ENCODE measurements at places on chromosomes 2 and 18. TPM values are rescaled to one million over a fixed set of nuclear protein-coding genes. Genes with fewer than 3 reads are reported as not detected.
A peak's percentile ranks its signal among the peaks of the same experiment; 100 is the strongest.

SERPINB12 gene
- total RNA-seq = not detected

MOGAT1 gene
- total RNA-seq = not detected

RAMP1 gene
- total RNA-seq = not detected

CGREF1 gene
- total RNA-seq = not detected

CROCC2 gene
- total RNA-seq = not detected

GRCh38 chr2:177164131-177164530, 48.5 kb upstream of the HNRNPA3 start:
- H3K4me3 ChIP-seq = no peak overlapping the region
- no peak for DNase-seq
- peaks cover 25% of the 10 kb centered on the region for H3K4me1 ChIP-seq
- H3K27ac ChIP-seq = no peak overlapping the region
- H3K36me3 ChIP-seq = no peaks in the 10 kb centered on the region
- H3K27me3 ChIP-seq = no peaks in the 10 kb centered on the region

GRCh38 chr2:120439637-120440384, 93.9 kb downstream of the INHBB start:
- H3K4me1 ChIP-seq = peaks cover 4% of the 10 kb centered on the region
- H3K4me3 ChIP-seq = no peak overlapping the region
- no peaks in the 10 kb centered on the region for H3K27me3 ChIP-seq
- no peak overlapping the region for H3K27ac ChIP-seq

- H3K4me1 ChIP-seq = peaks cover 7% of the 10 kb centered on the region
- H3K27me3 ChIP-seq = peaks cover 4% of the 10 kb centered on the region
- H3K36me3 ChIP-seq = no peaks in the 10 kb centered on the region
- H3K27ac ChIP-seq = no peak overlapping the region
- H3K4me3 ChIP-seq = no peak overlapping the region
Observed at GRCh38 chr2:232875256-232876121, 5.4 kb downstream of the SNORC start.

DNA sequence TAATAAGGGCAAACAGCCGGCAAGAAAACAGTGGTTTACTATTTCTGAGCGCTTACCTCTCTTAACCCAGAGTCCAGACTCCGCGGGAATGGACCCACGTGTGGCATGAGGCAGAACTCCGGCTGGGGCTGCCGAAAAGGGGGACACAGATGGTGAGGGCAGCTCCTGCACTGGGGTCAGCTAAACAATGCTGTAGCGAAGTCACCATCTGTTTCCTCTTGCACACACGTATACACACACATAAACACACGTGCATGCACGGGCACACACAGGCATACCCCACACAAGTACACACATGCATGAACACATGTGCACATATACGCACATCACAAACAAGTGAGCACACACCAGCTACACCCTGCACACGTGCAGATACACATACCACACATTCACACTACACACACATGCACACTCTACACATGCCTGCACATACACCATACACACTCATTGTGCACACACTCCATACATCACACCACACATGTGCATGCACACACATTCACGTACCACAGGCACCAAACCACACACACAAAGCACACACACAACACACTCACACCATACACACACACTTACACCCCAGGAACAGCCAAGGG, 105.9 kb upstream of the ID2 start:
- H3K27ac ChIP-seq = no peak overlapping the region
- no peak overlapping the region for H3K4me3 ChIP-seq
- H3K36me3 ChIP-seq = no peaks in the 10 kb centered on the region
- H3K4me1 ChIP-seq = peaks cover 27% of the 10 kb centered on the region

DNA sequence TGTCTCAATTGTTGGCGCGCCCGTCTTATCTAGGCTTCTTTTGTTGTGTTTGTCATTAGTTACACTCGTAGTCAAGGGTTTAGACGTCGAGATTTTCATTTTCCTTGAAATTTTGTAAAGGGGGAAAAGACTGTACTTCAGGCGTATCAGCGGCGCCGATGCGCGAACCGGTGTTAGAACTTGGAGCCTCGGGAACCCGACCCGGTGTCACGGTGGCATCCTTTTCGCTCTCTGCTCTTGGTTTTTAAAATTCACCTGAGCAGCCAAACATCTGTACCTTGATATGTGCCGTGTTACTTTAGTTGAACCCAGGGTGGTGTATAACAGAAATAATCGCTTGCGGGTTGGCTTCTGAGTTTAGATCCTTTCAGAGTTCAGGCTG, 643 bp downstream of the RMC1 start:
- H3K27me3 ChIP-seq = no peaks in the 10 kb centered on the region
- peaks cover 44% of the 10 kb centered on the region for H3K4me1 ChIP-seq
- peak overlapping the region; percentile 82 for H3K27ac ChIP-seq
- peak overlapping the region; percentile 85 for H3K4me3 ChIP-seq

DNA sequence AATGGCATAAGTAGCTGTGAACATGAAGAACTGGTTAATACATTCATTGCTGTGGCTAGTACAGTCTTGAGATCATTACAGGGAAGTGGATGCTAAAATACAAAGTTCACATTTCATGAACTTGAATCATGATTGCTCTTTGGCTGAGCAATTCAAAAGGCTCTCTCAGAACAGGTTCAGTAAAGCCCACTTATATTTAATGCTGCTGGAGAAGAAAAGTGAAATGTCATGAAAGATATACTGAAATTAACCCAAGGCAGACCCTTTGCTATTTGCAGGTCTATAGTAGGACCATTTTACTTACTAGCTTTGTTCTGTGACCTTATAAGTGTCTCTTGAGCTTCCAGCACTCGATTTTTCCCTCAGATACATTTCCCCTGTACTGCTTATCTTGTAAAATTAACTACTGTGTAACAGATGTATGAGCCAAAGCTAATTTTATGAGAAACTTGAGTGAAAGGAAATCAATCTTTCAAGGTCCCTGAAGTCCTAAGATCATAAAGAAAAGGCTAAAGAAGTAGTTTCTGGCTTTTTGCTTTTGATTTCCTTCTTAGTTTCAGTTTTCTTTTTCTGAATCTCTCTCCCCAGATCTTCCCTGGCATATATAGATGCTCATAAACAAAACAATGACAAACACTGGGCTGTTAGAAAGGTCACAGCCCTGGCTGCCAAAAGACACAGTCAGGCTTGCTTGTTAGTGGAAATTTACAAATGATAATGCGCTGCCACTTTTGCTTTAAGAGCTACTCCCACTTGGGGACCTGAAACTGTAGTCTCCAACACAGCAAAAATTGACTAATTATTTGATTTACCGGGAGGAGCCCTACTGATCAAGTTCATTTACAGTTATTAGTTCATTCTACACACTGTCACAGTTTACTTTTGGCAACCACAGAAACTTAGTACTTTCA, 132.7 kb upstream of the XPO1 start:
- H3K27me3 ChIP-seq = no peaks in the 10 kb centered on the region
- H3K36me3 ChIP-seq = no peaks in the 10 kb centered on the region
- H3K27ac ChIP-seq = peak overlapping the region; percentile 31
- peaks cover 15% of the 10 kb centered on the region for H3K4me1 ChIP-seq
- DNase-seq = peak; percentile 6
- peak overlapping the region; percentile 11 for H3K4me3 ChIP-seq

- H3K36me3 ChIP-seq = no peaks in the 10 kb centered on the region
- no peak for DNase-seq
- H3K27ac ChIP-seq = peak overlapping the region; percentile 91
Observed at GRCh38 chr2:69437751-69438154, 518 bp upstream of the NFU1 start.

- H3K27ac ChIP-seq = no peak overlapping the region
- no peaks in the 10 kb centered on the region for H3K27me3 ChIP-seq
- H3K4me3 ChIP-seq = no peak overlapping the region
- no peaks in the 10 kb centered on the region for H3K36me3 ChIP-seq
Observed at GRCh38 chr18:24319757-24320156, 77.9 kb downstream of the OSBPL1A start.

DNA sequence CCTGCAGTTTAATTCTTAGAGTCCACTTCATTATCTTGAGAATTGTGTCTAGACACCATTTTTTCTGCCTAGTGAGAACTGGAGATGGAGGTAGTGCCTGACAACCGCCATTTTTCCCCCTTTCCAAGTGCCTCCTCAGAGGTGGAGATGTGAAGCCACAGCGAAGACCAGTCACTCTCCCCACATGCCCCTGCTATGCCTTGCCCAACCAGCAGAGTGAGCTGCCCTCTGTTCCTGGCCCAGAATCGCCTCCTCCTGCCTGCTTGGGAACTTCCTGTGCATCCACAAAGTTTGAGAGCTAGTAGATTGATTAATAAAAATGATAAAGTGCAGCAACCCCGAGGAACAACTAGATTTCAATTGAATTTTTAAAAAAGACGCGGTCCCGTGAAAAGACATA, 123.3 kb downstream of the CLIP4 start:
- H3K36me3 ChIP-seq = no peaks in the 10 kb centered on the region
- H3K4me3 ChIP-seq = no peak overlapping the region
- no peaks in the 10 kb centered on the region for H3K4me1 ChIP-seq
- DNase-seq = no peak
- no peaks in the 10 kb centered on the region for H3K27me3 ChIP-seq

- no peak overlapping the region for H3K4me3 ChIP-seq
- DNase-seq = peak; percentile 90
- H3K4me1 ChIP-seq = peaks cover 29% of the 10 kb centered on the region
- peak overlapping the region; percentile 38 for H3K27ac ChIP-seq
- no peaks in the 10 kb centered on the region for H3K27me3 ChIP-seq
Observed at GRCh38 chr2:37389989-37390765, 45.7 kb downstream of the QPCT start.

DNA sequence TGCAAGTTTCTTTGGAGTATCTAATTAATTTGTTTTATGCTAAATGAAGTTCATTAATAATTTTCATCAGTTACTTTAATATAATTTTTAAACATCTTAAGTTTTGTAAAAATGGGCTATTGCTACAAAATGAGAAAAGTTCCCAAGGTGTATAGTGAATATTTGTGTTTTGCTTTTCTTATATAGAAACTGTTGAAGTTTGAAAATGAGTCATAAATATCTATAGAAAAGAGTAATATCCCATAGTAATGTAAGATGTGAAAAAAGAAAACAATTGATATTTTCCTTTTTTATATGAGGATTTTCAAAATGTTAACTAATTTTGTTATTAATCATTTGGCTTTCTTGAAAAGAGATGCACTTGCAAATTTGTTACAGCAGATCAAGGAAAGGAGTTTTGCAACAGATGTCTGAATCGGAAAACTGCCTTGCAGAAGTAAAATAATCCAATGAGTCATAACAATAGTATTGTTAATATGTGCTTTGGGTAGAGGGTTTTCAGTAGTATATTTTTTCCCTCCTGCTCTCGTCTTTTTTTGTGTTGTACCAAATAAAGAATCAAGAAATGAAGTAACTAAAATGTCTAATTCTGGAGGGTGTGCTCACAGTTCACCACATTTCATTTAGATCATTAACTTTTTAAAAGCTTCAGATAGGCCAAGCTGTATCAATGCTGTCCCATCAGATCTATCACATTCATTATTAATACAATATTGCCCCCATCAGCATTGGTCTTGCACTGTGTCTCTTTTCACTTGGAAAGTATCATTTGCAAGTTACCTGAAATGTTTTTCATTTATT, 15.5 kb downstream of the DUSP19 start:
- H3K27ac ChIP-seq = no peak overlapping the region
- no peak for DNase-seq
- no peaks in the 10 kb centered on the region for H3K4me1 ChIP-seq
- H3K4me3 ChIP-seq = no peak overlapping the region

DNA sequence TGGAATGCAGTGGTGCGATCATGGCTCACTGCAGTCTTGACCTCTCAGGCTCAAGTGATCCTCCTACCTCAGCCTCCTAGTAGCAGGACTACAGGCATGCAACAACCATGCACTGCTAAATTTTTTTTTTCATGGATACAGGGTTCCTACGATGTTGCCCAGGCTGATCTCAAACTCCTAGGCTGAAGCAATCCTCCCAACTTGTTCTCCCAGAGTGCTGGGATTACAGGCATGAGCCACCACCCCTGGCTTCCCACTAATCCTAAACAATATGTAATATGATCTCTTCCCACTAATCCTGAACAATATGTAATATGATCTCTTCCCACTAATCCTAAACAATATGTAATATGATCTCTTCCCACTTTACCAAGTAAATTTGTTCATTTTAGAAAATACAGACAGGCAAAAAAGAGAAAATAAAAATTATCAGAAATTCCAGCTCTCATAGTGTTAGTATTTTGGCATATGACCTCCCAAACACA, 33.7 kb upstream of the C18orf32 start:
- no peaks in the 10 kb centered on the region for H3K36me3 ChIP-seq
- H3K4me1 ChIP-seq = no peaks in the 10 kb centered on the region
- no peak overlapping the region for H3K4me3 ChIP-seq
- no peak overlapping the region for H3K27ac ChIP-seq
- H3K27me3 ChIP-seq = no peaks in the 10 kb centered on the region
- no peak for DNase-seq

DNA sequence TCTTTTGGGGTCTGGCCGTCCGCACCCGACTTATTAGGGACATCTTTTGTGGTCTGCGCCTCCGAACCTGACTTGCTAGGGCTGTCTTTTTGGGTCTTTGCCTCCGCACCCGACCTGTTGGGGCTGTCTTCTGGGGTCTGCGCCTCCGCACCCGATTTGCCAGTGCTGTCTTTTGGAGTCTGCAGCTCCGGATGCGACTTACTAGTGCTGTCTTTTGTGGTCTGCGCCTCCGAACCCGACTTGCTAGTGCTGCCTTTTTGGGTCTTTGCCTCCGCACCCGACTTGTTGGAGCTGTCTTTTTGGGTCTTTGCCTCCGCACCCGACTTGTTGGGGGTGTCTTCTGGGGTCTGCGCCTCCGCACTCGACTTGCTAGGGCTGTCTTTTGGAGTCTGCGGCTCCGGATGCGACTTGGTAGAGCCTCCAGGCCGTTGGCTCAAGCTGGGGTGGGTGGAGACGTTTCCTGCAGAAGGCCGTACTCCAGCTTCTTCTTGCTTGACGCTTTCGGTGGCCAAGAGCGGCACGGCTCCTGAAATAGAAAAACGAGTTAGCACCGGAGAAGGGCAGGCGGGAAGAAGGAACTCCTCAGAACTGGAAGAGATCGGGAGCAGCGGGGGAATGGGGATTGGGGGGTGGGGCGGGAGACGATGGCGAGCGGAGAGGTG, 498 bp downstream of the TGOLN2 start:
- peaks cover 26% of the 10 kb centered on the region for H3K36me3 ChIP-seq
- peak overlapping the region; percentile 99 for H3K4me3 ChIP-seq
- DNase-seq = peak; percentile 66
- peak overlapping the region; percentile 98 for H3K27ac ChIP-seq
- H3K4me1 ChIP-seq = peaks cover 51% of the 10 kb centered on the region
- no peaks in the 10 kb centered on the region for H3K27me3 ChIP-seq

DNA sequence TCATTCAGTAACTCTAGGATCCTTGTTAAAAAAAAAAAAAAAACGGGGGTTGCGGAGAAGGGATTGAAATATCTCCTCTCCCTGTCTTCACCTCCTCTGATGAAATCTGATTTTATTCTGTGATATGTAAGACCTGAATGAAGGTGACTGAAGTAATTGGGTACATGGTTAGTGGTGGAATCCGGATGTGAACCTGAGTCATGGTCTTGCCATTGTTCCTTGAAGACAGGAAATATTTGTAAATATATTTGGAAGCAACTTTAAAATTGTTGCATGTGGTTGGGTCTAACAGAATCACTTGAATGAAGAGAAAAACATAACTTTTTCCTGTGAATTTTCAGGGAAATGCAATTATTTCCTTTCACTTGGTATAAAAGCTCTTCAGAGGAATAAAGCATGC, 3.0 kb upstream of the IL1A start:
- no peak overlapping the region for H3K4me3 ChIP-seq
- no peaks in the 10 kb centered on the region for H3K36me3 ChIP-seq
- H3K4me1 ChIP-seq = no peaks in the 10 kb centered on the region
- no peak for DNase-seq
- no peak overlapping the region for H3K27ac ChIP-seq

Measured in CD4-positive, alpha-beta memory T cell (primary cell).